Upper lobe of left lung (tissue), 6 donors: ENCODE measurements at places on chromosomes 12 and 14. TPM values are rescaled to one million over a fixed set of nuclear protein-coding genes. Genes with fewer than 3 reads are reported as not detected.

DNA sequence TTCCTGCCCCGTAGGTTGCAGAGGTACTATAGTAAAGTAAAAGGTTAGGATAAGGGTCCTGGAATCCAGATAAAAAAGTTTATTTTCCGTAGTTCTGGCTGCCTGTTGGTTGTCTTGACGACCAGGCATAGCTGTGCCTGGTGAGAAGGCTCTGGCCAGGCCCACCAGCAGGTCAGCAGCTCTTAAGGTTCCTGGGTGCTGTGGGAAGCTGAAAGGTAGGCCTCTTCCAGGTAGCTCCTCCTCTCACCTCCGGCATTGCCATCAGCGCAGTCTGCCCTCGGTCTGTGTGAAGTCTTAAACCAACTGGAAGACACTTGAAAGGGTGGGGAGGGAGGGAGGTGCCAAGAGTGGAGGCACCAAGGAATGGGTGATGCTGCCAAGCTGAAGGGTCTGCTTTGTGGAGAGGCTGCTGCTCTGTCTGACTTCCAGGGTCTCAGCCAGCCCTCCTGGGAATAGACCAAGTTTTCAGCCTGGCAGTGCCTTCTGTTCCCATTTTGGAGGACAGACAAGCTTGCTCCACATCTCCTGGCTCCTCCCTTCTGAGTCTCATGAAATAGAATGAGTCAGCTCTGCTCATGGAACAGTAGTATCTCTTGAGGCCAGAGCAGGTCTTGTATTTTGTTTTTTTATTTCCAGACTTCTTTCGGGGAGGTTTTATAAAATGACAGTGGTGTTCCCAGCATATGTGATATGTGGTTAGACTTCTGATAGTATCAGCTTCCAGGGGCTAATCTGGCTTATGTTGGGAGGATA, 5.2 kb upstream of the ACADS start:
- H3K27ac ChIP-seq = no peak overlapping the region
- H3K4me1 ChIP-seq = peaks cover 7% of the 10 kb centered on the region
- no peak overlapping the region for H3K4me3 ChIP-seq
- no peak for DNase-seq

- H3K27me3 ChIP-seq = no peaks in the 10 kb centered on the region
- no peak overlapping the region for H3K27ac ChIP-seq
- no peak overlapping the region for H3K4me3 ChIP-seq
- H3K4me1 ChIP-seq = peaks cover 35% of the 10 kb centered on the region
Measured at GRCh38 chr12:71688961-71689570, 3.2 kb downstream of the TMEM19 start.

- peaks cover 3% of the 10 kb centered on the region for H3K36me3 ChIP-seq
- peak overlapping the region; percentile 93 for H3K27ac ChIP-seq
- peak; percentile 97 for DNase-seq
- H3K27me3 ChIP-seq = no peaks in the 10 kb centered on the region
- H3K4me3 ChIP-seq = peak overlapping the region; percentile 85
Measured at GRCh38 chr12:6872073-6873048, 742 bp downstream of the SPSB2 start.

DNA sequence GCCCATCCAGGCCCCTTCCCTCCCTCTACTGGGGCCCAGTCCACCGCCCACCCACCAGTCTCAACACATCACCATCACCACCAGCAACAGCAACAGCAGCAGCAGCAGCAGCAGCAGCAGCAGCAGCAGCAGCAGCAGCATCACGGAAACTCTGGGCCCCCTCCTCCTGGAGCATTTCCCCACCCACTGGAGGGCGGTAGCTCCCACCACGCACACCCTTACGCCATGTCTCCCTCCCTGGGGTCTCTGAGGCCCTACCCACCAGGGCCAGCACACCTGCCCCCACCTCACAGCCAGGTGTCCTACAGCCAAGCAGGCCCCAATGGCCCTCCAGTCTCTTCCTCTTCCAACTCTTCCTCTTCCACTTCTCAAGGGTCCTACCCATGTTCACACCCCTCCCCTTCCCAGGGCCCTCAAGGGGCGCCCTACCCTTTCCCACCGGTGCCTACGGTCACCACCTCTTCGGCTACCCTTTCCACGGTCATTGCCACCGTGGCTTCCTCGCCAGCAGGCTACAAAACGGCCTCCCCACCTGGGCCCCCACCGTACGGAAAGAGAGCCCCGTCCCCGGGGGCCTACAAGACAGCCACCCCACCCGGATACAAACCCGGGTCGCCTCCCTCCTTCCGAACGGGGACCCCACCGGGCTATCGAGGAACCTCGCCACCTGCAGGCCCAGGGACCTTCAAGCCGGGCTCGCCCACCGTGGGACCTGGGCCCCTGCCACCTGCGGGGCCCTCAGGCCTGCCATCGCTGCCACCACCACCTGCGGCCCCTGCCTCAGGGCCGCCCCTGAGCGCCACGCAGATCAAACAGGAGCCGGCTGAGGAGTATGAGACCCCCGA, 6.8 kb upstream of the RNU7-1 start:
- peaks cover 9% of the 10 kb centered on the region for H3K36me3 ChIP-seq
- peak overlapping the region; percentile 96 for H3K27ac ChIP-seq
- H3K4me3 ChIP-seq = peak overlapping the region; percentile 76

- no peak overlapping the region for H3K27ac ChIP-seq
- no peak for DNase-seq
- H3K27me3 ChIP-seq = no peaks in the 10 kb centered on the region
- H3K36me3 ChIP-seq = no peaks in the 10 kb centered on the region
- H3K4me1 ChIP-seq = no peaks in the 10 kb centered on the region
Measured at GRCh38 chr14:25090716-25091454, 40.9 kb upstream of the STXBP6 start.

GRCh38 chr14:24662753-24663152, 28.8 kb upstream of the GZMB start:
- no peaks in the 10 kb centered on the region for H3K4me1 ChIP-seq
- no peaks in the 10 kb centered on the region for H3K36me3 ChIP-seq
- H3K4me3 ChIP-seq = no peak overlapping the region

- H3K4me3 ChIP-seq = no peak overlapping the region
- no peaks in the 10 kb centered on the region for H3K36me3 ChIP-seq
- peaks cover 3% of the 10 kb centered on the region for H3K4me1 ChIP-seq
- H3K27ac ChIP-seq = no peak overlapping the region
Measured at GRCh38 chr12:7869137-7869536, 3.6 kb downstream of the SLC2A14 start.

DNA sequence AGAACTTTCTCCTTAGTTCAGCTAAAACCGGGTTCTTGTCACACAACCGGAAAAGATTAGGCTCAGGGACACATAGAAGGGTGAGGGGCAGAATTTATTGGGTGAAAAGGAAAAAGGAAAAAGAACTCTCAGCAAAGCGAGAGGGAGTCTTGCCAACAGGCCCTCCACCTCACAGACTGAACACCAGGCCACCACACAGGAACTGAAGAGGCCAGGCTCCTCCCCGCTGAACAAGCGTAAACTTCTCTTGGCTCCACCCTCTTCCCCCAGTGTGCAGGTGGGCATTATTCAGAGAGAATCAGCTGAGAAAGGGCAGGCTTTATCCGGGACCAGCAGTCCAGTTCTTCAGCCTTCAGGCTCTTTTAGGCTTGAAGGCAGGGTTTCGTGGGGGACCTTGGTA, 125.6 kb upstream of the FGD4 start:
- H3K36me3 ChIP-seq = no peaks in the 10 kb centered on the region
- H3K4me3 ChIP-seq = no peak overlapping the region
- no peak for DNase-seq
- no peak overlapping the region for H3K27ac ChIP-seq
- peaks cover 9% of the 10 kb centered on the region for H3K4me1 ChIP-seq
- no peaks in the 10 kb centered on the region for H3K27me3 ChIP-seq

GRCh38 chr12:57454213-57454565, 918 bp upstream of the INHBE start:
- no peak for DNase-seq
- H3K36me3 ChIP-seq = no peaks in the 10 kb centered on the region
- no peaks in the 10 kb centered on the region for H3K27me3 ChIP-seq
- no peak overlapping the region for H3K4me3 ChIP-seq

The GPR162 gene
- 13.3 TPM for total RNA-seq
